ENCODE measurements at places on chromosomes 3 and 15. TPM values are rescaled to one million over a fixed set of nuclear protein-coding genes. Genes with fewer than 3 reads are reported as not detected.

Gene ARPP21
- total RNA-seq = not detected

- no peak for DNase-seq
Measured at GRCh38 chr3:37535526-37536432, 325.9 kb upstream of the CTDSPL start.

DNA sequence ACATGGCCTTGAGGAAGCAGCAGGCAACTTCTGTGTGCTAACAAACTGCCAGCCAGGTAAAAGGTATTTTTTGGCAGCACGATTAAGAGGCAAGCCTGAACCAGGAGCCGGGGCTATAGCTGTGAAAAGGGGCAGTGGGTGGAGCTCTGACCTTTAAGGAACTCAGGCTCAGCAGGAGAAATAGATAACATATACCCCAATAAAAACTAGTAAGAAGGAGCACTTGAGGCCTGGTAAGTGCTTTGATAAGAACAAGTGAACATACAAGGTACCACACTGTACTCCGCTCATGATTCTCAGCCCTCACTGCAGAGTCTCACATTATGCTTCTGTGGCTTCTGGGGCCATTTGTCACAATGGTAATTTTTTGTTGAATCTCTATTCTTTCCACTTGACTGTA lies 5.4 kb downstream of the FYCO1 start:
- DNase-seq = no peak

DNA sequence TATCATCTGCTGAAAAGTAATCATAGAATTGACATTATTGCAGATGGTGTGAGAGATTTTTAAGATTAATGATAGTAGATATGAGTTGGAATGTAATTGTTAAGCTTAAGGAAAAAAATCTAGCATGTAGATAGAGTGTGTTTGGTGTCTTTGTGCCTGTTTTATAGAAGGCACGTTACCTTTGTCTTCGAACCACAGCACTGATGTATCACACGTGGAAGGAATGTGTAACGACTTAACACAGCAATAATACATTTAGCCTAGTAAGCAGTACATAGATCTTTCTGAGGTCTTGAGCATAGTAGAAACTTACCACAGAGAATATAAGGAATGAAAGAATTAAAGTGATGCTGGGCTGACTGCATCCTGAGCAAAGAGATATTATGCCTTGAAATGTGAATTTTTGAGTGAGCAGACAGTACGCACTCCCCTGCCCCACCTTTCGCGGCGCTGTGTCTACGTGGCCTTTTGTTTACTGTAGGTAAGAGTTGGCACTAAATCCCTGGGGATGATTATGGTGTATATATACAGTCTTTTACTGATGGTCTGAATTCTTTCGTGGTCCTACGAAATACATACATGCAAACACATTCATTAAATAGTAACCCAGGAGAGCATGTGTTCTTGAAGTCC lies 217.6 kb upstream of the TOPAZ1 start:
- DNase-seq = no peak
